ENCODE measurements at places on chromosomes 7 and 10. TPM values are rescaled to one million over a fixed set of nuclear protein-coding genes. Genes with fewer than 3 reads are reported as not detected.

ZNF239 gene
- total RNA-seq: 9.8 TPM

CFAP69 gene
- total RNA-seq: 5.9 TPM

DNA sequence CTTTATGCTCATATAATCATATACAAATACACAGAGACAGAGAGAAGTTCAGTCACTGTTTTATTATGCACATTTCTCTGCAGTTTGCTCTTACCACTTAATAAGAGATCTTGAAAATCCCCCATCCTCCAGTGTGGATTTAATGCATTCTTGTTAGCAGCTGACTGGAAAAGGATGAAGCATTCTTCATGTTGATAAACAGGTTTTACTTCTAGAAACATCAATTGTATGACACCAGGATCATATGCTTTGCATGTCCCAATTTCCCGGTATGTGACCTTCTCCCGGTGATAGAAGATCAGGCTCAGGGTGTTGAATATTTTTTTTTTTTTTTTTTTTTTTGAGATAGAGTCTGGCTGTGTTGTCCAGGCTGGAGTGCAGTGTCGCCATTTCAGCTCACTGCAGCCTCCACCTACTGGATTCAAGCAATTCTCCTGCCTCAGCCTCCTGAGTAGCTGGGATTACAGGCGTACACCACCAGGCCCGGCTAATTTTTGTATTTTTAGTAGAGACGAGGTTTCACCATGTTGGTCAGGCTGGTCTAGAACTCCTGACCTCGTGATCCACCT lies 6.2 kb upstream of the CREB3L2 start:
- DNase-seq: no peak

- no peak for DNase-seq
Observed at GRCh38 chr10:374354-374753, 239.1 kb downstream of the ZMYND11 start.

DNA sequence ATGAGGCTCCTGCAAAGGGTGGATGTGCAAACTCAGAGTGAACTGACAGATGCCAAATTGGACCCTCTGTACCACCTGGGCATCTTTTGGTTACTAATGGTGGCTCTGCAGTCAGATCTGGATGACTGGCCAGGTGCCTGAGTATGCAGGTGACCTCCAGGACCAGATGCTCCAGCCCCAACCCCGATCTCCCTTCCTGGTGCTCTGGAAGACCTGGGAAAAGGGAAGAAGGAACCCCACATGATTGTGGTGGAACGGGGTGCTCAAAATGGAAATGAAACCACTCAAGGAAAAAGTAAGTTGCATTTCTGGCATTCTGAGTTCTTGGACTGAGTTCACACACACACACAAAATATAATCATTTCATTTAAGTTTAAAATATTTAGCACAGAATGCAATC lies 9.8 kb upstream of the AEBP1 start:
- no peak for DNase-seq

GRCh38 chr10:127332631-127333030 lies 136.2 kb upstream of the INSYN2A start:
- DNase-seq: no peak

GRCh38 chr7:19623676-19624075 lies 85.2 kb downstream of the POLR1F start:
- no peak for DNase-seq

DNA sequence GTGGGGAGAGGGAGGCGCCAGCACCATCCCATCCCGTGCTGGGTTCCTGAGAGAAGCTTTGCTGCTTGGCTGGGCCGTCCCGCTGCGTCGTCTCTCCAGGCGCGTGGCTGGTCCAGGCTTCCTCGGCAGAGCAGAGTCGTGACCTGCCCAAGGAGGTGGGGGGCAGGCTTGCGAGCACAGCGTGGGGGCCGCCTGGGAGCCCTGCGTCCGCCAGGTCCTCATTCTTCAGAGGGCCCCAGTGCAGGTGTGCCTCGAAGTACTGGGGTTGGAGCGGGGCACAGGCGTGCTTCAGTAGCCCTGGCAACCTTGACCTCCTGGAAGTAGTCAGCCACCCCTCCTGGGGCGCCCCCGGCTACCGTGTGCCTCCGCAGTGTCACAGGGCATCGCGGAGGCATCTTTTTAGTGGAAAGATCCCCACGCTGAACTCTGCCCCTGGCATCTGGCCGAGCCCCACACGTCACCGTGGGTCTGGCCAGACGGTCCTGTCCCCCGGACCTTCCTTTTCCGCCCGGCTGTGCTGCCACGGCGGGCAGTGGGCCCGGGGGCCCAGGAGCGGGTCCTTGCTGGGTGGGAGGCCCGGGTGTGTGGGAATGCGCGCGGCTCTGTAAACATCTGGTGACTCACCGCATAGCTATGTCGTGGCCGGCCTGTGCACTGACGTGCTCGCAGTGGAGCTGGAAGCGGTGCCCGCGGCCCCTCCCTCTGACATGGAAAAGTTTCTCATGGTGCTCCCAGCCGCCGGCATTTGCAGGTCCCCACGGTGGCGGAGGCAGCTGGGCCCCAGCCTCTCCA lies 6.4 kb downstream of the MAFK start:
- peak; percentile 98 for DNase-seq

Measured in uterus (tissue), 4 donors.